RPMI7951 (cell line): ENCODE measurements at places on chromosomes 7 and 10. TPM values are rescaled to one million over a fixed set of nuclear protein-coding genes. Genes with fewer than 3 reads are reported as not detected.

DNA sequence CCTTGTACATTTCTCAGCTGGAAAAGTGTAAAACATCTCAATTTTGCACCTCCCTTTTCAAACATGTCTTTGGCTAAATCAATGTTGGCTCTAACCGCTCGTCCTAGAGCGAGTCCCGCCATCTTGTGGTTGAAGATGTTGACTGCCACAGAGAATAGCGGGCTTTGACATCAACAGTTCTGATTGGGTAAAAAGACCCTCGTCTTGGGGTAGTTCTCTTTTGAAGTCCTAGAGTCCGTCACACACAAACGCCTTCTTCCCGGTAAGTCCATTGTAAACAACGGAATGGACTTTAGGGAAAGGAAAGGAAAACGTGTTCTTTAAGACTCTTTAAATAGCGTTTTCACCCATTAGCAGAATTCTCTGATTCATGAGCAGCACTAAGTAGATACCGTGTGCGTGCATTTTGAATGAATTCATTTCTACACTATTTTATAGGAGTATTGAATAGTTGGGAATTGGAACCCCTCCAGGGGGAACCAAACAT, 452 bp upstream of the RPP30 start:
- DNase-seq = peak; percentile 85

- no peak for DNase-seq
These were observed 92.0 kb downstream of the LYZL2 start for GRCh38 chr10:30537586-30537985.

DNA sequence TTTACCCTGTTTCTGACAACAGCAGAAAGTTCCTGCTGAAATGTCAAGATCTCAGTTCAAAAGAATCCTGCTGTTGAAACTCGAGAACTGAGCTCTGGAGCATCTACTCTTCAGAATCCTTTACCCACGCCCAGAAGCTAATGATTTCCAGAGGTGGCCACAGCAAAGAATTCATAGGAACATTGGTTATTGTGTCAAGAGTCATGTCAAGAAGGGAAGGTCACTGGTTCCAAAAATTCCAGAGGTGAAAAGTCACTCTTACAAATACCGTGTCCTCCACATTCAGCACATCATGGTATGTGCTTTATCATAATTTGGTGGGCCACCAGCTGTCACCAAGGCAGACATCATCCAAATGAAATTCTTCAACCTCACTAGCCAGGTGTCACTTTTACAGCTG, 394.4 kb upstream of the NPVF start:
- DNase-seq = no peak

- peak; percentile 1 for DNase-seq
These were observed 32.0 kb downstream of the AUTS2 start for GRCh38 chr7:69630292-69630691.

The TAS2R5 gene
- not detected in 2 replicates for total RNA-seq
